CD4-positive, alpha-beta memory T cell (primary cell): ENCODE measurements at places on chromosomes 7 and 10. TPM values are rescaled to one million over a fixed set of nuclear protein-coding genes. Genes with fewer than 3 reads are reported as not detected.

- no peak for DNase-seq
Observed at GRCh38 chr7:79272066-79272669, 181.3 kb downstream of the MAGI2 start.

GRCh38 chr10:75935650-75936400 lies 504.4 kb downstream of the LRMDA start:
- no peak for DNase-seq

DNA sequence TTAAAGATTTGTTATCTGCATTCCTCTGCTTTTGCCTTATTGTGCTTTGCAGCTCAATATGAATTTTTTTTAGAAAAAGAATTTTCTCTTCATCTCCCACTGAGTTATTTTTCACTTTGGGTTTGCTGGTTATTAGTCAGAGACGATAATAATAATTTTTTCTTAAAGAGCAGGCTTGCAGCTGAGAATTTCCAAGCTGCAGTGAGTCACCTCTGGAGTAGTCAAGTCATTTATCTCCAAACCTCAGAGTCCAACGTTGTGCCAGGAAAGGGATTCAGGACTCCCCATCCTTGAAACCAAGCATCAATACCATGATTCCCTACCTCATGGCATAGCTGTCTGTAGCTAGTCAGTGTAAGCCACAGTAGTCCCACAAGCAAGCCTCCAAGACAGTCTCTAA lies 15.2 kb upstream of the EGR2 start:
- no peak for DNase-seq

DNA sequence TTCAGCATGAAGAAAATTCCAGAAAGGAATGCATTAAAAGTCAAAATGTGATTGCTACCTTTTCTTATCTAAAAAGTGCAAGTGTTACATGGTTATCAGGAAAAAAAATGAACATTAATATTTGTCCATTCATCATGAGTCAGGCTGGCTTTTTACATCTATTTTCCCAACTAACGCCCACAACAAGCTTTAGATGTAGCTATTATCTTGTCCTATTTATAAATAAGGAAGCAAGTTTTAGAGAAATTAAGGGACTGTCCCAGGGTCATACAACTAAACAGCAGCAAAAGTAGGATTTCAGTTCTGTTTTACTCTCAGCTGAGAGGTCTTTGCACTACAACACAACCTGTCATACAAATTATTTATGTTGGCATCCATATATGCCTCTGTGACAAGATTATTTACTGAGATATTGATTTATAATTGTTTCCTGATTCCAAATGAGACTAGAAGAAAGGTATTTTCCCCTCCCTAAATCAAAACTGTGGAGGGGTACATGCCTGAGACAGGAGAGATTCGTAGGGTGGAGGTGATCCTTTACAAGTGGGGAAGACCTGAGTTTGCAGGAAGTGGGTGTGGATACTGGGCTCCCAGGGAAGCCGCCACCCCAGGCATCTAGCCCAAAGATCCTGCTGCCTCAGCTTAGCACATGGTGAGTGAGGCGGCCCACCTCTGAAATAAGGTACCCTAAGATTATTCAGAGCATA lies 57.2 kb upstream of the ARID5B start:
- no peak for DNase-seq

Gene MEST
- total RNA-seq: 2.3 TPM
